ENCODE measurements at places on chromosomes 1 and 21. TPM values are rescaled to one million over a fixed set of nuclear protein-coding genes. Genes with fewer than 3 reads are reported as not detected.
A peak's percentile ranks its signal among the peaks of the same experiment; 100 is the strongest.

DNA sequence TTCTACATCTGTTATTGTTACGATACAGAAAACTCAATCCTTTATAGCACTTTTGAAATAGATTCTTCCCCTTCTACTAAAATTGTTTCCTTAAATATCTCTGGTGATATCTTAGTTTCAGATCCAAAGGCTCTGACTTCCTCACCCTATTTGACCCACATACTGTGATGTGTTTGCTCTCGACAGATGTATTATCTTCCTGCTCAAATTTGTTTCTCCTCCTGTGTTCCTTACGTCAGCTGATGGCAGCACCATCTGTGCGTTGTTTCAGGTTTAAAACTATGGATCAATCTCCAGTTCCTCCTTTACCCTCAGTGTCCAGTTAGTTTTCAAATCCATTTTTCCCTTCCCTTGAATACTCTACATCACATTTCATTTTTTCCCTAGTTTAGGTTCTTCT, 274.4 kb downstream of the RYR2 start:
- no peak for DNase-seq

GRCh38 chr1:30325999-30326398, 397.4 kb downstream of the MATN1 start:
- no peak for DNase-seq

- no peak for DNase-seq
Measured at GRCh38 chr1:156912310-156912709, 8.1 kb upstream of the LRRC71 start.

- DNase-seq, result no peak
Measured at GRCh38 chr1:224256640-224257039, 73.3 kb downstream of the NVL start.

- DNase-seq, result no peak
Measured at GRCh38 chr1:208606959-208607358, 362.8 kb upstream of the PLXNA2 start.

DNA sequence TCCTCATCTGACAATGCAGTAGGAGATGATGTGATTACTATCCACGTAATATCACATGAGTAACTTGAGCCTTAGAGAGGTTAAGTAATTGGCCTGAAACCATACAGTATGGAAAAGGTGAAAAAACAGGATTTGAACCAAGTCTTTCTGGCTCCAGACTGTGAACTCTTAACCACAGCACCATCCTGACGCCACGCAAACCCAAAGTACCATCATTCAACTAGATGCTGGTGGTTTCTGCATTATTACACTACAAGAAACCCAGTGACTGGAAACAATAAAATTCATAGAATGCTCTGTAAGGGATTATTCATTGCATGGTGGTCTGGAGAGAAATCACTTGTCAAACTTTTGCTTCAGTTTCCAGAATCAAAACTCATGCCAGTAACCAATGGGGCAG, 90.7 kb downstream of the MAB21L3 start:
- DNase-seq, result no peak

DNA sequence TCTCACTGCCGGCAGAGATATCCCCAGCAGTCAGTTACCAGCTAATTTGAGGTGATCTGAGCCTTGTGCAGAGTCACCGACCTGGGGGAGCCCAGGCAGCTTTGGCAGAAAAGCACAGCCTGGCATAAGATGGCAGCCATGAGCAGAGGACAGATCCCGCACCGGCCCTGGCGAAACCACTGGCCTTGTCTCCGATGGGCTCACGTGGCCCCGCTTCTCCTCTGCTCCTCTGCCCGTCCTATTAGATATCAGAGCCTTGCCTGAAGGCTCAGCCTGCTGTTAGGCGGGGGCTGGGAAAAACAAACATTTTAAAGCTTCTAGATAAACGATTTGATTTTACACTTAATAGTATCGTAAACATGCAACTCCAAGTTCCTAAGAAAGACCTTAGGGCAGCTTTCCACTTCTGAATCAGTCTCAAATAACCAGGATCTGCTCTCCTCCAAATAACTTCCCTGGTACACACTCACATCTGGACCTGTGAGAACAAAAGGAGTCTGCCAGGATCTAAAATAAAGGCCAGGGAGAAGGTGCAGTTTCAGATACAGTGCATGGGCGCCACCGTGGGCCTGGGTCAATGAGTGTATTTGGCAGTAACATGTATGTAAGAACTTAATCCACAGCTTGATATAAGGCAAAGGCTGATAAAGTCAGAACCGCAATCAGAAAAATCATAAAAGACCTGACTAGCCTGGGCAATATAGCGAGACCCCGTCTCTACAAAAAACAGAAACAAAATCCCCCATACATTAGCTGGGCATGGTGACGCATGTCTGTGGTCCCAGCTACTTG, 10.0 kb downstream of the EDARADD start:
- no peak for DNase-seq

DNA sequence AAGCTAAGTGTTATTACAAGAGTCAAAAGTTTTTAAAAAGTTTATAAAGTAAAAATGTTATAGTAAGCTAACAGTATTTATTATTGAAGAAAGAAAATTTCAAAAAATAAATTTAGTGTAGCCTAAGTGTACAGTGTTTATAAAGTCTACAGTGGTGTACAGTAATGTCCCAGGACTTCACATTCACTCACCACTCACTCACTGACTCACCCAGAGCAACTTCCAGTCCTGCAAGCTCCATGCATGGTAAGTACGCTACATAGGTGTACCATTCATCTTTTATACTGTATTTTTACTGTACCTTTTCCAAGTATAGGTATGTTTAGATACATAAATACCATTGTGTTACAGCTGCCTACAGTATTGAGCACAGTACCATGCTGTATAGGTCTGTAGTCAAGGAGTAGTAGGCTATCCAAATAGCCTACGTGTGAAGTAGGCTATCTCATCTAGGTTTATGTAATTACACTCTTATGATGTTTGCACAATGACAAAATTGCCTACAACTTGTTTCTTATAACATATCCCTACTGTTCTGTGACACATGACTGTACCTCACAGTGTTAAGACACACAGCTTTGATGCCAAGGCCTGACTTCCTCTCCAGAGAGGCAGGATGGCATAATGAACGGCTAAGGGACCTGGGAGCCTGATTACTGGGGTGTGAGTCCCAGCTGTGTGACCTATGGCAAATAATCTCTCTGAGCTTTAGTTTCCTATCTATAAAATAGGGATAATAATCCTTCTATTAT, 12.7 kb downstream of the DHCR24 start:
- DNase-seq, result no peak

DNA sequence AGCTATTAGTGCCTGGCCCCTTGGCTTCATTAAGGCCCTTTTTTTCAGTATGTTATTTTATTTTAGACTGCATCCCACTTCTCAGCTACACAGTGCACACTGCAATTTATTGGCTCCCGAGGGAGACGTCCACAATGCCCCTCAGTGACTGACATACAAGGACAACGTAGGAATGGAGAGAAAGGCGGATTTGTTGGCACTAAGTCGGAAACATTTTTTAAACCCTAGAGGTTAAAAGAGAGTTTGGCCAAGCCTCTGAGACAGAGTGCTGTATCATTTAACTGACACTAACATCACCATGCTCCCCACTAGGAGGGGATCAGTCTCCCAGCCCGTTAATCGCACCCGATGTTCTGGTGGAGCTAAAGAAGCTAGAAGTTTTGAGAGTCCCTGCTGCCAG, 45.7 kb upstream of the FOXD3 start:
- DNase-seq, result no peak

- no peak for DNase-seq
Measured at GRCh38 chr1:209080170-209080781, 503.2 kb upstream of the CAMK1G start.

- DNase-seq, result peak; percentile 61
Measured at GRCh38 chr1:175514387-175514953, 228.9 kb downstream of the TNR start.

DNA sequence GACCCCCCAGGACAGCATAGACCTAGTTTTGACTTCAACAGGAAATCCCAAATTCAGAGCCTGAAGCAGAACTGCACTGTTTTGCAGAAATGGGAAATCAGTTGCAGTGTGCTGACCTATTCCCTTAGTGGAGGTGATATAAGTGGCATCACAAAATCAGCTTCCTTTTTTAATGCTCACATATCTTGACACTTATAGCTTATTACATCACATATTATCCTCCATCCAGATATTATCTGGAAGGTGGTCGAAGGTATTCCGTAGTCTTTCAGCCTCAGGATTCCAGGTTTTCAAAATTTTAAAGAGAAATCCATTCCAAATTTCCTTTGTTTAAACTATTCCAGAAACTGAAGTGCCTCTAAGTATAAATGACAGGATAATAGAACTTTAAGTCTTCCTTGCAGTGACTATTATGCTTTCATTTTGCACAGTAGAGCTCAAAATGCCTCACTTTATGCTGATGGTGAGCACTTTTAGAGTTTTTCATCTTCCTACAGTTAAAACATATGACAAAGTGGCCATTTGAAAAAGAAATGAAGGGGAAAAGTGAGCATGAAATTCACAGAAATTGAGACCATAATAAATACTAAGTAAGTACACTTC, 106.4 kb upstream of the DPYD start:
- no peak for DNase-seq

RPTN gene
- not detected for total RNA-seq

MCOLN2 gene
- 0.74 TPM for total RNA-seq

CFHR2 gene
- total RNA-seq, result not detected

LCE1A gene
- total RNA-seq, result not detected

NGF gene
- total RNA-seq, result 5.5 TPM

Data from right cardiac atrium (tissue), 5 donors.